C1 segment of cervical spinal cord (tissue), 14 donors: ENCODE measurements at places on chromosomes 1 and 21.

GRCh38 chr1:224264321-224264720 is 65.7 kb downstream of the NVL start:
- no peak for DNase-seq

DNA sequence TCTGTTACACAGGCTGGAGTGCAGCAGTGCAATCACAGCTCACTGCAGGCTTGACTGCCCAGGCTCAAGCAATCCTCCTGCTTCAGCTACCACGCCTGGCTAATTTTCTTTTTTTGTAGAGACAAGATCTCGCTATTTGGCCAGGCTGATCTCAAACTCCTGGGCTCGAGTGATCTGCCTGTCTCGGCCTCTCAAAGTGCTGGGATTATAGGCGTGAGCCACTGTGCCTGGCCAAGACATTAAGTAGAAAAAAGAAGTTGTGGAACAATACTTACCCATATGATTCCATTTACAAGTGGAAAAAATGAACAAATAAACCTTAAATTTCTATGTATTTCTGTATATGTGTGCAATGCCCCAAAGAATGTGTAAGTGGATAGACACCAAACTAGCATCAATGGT is 30.3 kb upstream of the ID3 start:
- no peak for DNase-seq

DNA sequence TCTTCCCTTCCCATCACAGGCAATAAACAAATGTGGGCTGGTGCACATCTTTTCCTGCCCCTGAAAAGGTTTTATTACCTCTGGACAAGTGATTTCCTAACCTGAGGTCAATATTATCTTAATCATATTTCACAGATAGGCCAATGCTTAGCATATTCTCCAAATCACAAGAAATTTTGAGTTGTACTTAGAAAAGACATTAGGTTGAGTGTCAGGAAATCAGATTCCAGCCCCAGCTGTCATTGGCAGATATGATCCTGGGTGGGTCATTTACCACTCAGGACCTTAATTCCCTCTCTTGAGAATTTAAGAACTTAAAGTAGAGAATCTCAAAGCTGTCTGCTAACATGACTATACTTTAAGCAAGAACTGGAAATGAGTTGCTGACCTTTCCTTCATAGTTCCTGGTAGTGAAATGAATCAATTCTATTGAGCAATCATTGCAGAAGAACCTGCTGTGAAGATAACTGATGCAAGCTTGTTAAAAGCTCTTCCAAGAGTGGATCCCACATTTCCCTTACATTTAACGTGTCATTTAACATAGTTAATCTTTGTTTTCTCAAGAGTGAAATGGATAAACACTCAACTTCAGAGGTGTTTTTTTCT is 46.4 kb upstream of the CR2 start:
- no peak for DNase-seq

- DNase-seq = no peak
Observed at GRCh38 chr1:232340446-232340845, 289.5 kb downstream of the SIPA1L2 start.

- no peak for DNase-seq
Observed at GRCh38 chr1:171809834-171810233, 28.4 kb downstream of the METTL13 start.

GRCh38 chr1:228013935-228014930 is 7.4 kb downstream of the WNT3A start:
- DNase-seq = no peak

GRCh38 chr1:161073474-161074121 is 3.9 kb upstream of the ARHGAP30 start:
- DNase-seq = no peak

DNA sequence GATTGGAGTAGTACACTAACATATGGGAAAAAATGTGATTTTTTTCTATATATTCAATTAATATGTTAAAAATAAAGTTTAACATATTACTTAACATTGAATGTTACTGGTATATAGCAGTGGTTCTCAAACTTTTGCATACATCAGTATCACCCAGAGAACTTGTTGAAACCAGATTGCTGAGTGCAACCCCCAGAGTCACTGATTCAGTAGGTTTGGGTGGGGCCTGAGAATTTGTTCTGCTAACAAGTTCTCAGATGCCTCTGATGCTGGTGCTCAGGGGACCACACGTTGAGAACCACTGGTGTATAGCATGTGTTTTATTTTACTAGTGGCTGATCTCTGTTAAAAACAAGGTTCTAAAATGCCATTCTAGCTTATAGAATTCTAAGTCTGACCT is 161.9 kb downstream of the HHIPL2 start:
- DNase-seq = no peak

DNA sequence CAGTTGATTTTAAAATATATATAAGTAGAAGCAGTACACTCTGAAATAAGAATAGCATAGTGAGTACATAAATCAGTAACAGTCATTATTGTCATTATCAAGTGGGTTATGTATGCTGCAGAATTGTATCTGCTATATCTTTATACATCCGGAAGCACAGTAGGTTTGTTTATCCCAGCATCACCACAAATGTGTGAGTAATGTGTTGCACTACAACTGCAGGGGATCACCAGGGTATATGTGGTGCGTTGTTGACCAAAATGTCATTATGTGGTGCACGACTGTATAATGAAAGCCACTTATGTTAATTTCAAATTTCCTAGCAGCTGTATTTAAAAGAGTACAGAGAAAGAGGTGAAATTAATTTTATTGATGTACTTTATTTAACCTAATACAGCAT is 87.7 kb upstream of the GADD45A start:
- no peak for DNase-seq

DNA sequence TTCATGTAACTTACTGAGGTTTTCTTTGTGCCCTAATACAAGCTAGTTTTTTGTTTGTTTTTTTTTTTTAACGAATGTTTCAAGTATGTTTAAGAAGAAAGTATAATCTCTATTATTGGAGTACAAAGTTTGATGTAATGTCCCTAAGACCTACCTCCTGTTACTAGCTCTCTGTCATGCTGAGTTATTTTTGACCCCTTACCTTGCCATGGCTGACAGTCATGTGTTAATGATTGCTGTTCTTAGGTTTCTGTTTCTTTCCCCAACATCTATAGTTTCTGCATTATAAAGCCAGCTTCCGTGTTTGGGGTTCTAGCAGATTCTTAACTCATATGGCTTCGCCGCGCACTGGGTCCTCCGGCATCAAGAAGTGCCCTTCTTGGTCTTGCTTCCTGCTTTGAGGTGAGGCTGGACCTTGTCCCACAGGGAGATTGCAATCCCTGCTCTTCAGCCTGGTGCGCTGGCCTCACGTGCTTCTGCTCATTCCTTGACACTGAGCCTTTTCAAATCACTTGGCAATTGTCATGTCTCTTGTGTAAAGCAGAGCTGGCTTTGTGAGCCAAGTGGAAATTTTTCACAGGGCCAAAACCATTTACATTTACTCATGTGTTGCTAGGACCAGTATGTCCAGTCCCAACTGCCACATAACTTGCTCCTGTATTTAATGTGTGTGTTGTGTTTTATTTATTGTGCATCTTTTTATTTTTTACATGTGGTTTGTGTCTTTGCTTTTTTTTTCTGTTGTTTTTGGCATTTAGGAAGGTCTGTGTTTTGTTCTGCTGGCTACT is 135.0 kb upstream of the COL6A1 start:
- DNase-seq = no peak

DNA sequence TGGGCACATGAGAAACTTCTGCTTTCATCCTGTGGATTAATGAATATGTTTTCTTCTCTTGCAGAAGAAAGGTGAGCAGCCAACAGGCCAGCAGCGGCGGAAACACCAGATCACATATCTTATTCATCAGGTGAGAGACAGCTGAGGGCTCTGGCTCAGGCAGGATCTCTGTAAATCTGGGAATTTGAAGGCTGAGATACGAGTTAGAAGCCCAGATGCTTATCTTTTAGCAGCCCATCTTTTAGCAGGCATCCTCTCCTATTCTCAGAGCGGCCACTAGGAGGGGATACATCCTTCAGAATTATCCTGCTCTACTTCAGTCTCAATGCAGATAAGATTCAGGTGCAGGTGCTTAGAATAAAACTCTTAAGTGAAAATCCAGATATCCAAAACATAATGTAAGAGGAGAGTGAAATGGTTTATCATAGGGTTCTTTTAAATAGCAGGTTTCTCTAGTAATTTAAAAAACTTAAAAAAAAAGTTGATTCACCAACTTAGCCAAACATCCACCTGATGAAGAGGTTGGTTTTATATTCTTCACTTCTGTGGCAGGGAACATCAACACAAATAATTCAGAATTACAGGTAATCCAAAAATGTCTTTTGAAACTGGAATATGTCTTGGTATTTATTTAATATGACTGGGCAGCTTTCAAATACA is 19.3 kb downstream of the SH2D2A start:
- no peak for DNase-seq

GRCh38 chr1:242525360-242525722 is 844 bp upstream of the PLD5 start:
- no peak for DNase-seq

DNA sequence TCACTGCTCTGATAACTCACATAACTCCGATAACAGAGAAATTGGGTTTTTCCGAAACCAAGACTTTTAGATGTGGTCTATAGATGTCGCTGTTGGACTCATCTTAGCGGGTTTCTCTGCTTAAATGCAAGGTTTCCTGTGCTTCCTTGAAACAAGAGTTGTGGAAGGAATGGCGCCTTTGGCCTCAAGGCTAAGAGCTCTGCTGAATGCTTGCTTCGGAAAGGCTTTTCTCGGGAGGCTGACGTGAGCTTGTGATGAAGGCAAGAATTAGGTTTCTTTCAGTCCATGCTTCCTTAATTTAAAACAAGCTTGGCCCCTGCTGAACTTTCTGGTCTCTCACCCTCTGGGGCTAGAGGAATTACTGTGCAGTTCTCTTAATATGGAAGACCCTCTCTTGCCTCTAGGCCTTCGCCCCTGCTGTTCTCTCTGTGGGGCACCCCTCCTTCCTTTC is 113.5 kb downstream of the MAP3K21 start:
- DNase-seq = no peak

GRCh38 chr1:160453443-160453842 is 53.1 kb downstream of the VANGL2 start:
- no peak for DNase-seq

GRCh38 chr1:33010932-33011731 is 25.6 kb downstream of the AK2 start:
- peak; percentile 31 for DNase-seq

DNA sequence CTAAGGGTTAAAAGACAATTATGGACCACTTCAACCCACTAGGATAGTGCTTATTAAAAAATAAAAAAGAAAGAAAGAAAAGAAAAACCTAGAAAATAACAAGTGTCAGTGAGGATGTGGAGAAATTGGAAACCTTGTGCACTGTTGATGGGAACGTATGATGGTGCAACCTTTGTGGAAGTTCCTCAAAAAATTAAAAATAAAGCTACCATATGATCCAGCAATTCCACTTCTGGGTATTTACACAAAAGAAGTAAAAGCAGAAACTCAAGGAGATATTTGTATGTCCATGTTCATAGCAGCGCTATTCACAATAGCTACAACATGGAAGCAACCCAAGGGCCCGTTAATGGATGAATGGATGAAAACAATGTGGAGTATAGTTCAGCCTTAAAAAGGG is 115.2 kb upstream of the ATP1A1 start:
- no peak for DNase-seq

DNA sequence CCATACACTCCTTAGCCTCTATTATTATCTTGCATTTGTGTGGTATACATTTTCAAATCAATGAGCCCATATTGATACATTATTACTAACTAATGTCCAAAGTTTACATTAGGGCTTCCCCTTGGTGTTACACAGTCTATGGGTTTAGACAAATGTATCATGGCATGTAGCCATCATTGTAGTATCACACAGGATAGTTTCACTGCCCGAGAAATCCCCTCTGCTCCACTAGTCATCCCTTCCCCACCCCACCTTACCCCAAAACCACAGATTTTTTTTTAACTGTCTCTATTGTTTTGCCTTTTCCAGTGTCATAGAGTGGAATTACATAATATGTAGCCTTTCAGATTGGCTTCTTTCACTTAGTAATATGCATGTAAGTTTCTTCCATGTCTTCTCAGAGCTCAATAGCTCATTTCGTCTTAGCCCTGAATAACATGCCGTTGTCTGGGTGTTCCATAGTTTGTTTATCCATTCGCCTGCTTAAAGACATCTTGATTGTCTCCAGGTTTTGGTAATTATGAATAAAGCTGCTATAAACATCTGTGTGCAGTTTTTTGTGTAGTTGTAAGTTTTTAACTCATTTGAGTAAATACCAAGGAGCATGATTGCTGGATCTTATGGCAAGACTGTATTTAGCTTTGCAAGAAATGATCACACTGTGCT is 86.4 kb upstream of the LYST start:
- DNase-seq = no peak

GRCh38 chr1:30286988-30287839 is 436.2 kb downstream of the MATN1 start:
- DNase-seq = no peak

- peak; percentile 25 for DNase-seq
Observed at GRCh38 chr21:34351786-34352241, 12.0 kb upstream of the KCNE2 start.

DNA sequence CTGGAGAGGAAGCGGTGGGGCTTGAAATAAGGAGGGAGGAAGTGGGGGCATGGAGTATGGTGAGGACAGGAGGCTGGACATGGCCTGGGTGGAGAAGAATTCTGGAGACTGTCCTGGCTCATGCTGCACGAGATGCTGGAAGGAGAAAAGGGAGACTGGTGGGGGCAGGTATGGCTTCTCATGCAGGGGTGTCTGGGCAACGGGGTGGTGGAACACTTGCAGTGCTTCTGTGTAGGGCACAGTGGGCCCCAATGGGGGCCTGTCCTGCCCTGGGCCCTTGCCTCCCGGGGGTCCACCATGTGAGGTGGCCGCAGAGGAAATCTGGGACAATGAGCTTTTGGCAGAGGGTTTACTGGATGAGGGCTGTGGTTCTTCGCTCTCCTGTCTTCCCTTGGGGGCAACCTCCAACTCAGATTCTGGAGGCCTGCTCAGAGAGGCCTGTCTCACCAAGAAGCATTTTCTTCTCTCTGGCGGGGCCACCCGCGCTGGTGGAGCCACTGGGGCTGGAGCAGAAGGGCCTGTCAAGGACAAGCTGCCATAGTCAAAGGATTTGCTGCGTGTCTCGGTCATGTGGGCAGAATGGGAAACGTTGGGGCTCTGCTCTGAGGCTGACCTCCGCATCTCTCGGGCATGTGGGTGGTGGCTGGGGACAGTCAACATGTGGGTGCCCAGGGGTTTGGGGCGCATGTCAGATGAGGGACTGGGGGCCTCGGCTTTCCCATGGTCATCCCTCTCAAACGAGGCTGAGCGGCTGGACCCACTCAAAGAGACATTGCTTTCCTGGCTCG is 96.9 kb upstream of the EDN2 start:
- DNase-seq = no peak

DNA sequence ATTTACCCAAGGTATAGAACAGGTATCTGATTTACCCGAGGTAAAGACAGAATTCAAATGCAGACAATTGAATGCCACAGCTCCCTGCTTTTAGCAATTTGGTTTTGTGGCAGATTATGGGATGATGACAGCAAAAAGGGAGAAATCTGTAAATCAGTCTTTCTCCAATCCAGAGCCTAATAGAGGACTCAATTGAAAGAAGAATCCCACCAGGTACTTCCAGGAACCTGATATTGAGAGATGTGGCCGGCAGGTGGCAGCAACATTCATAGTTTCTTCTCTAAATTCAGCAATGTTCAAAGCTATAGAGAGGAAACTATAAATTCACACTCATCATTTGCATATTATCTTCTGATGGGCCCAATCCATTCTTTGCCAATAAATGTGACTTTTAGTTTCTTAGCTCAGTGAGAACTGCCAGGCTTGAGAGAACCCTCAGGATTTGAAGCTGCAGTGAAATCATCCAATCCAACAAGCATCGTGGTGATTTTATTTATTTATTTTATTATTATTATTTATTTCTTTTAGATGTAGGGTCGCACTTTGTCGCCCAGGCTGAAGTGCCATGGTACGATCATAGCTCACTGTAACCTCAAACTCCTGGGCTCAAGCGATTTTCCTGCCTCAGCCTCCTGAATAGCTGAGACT is 9.8 kb upstream of the PHACTR4 start:
- peak; percentile 7 for DNase-seq
